ENCODE measurements at places on chromosomes 12 and 14. TPM values are rescaled to one million over a fixed set of nuclear protein-coding genes. Genes with fewer than 3 reads are reported as not detected.

- no peak overlapping the region for H3K4me3 ChIP-seq
- no peaks in the 10 kb centered on the region for H3K27me3 ChIP-seq
- DNase-seq = no peak
- H3K4me1 ChIP-seq = no peaks in the 10 kb centered on the region
- H3K27ac ChIP-seq = no peak overlapping the region
Measured at GRCh38 chr12:49470986-49471385, 67.8 kb upstream of the KCNH3 start.

DNA sequence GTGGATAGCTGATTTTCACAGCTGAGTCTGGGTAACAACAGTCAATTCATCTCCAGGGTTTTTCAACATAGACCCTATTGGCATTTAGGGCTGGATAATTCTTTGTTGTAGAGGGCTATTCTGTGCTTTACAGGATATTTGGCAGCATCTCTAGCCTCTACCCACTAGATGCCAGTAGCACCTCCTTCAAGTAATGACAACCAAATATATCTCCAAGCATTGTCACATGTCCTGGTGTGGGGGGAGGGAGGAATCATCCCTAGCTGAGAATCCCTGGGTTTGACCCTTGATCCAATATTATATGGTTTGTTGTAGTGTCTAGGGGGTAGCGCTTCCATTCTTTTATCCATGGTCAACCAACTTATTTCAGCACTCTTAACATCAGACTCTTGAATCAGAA lies 157.2 kb downstream of the ANO4 start:
- peak overlapping the region; percentile 1 for H3K27ac ChIP-seq
- H3K27me3 ChIP-seq = no peaks in the 10 kb centered on the region
- peaks cover 6% of the 10 kb centered on the region for H3K4me1 ChIP-seq

DNA sequence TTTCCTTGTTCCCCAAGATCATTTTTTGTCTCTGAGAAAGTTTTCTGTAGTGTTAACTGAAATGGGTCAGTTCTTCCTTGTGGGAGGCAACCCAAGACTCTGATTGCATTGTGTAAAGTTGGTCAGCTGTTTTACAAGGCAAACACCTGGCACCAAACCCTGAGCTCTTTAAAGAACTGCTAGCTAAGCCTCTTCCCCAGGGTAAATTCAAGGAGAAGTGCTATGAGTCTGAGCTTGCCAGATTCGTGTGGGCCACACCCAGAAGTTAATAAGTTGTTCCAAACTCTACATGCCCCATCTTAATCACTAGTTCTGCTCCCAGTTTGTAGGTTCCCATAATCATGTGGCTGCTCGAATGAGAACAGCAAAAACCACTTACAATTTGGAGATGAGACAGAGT lies 214.5 kb downstream of the BTG1 start:
- no peak overlapping the region for H3K27ac ChIP-seq
- no peaks in the 10 kb centered on the region for H3K4me1 ChIP-seq
- no peaks in the 10 kb centered on the region for H3K36me3 ChIP-seq

GRCh38 chr14:74917646-74918081 lies 5.4 kb downstream of the RPS6KL1 start:
- no peaks in the 10 kb centered on the region for H3K36me3 ChIP-seq
- no peak overlapping the region for H3K4me3 ChIP-seq
- H3K4me1 ChIP-seq = no peaks in the 10 kb centered on the region
- H3K27me3 ChIP-seq = no peaks in the 10 kb centered on the region
- peak overlapping the region; percentile 4 for H3K27ac ChIP-seq
- peak; percentile 86 for DNase-seq

GRCh38 chr14:70886421-70887206 lies 20.6 kb upstream of the PCNX1 start:
- H3K4me3 ChIP-seq = no peak overlapping the region
- H3K4me1 ChIP-seq = no peaks in the 10 kb centered on the region
- H3K27ac ChIP-seq = no peak overlapping the region
- no peaks in the 10 kb centered on the region for H3K27me3 ChIP-seq
- no peak for DNase-seq

DNA sequence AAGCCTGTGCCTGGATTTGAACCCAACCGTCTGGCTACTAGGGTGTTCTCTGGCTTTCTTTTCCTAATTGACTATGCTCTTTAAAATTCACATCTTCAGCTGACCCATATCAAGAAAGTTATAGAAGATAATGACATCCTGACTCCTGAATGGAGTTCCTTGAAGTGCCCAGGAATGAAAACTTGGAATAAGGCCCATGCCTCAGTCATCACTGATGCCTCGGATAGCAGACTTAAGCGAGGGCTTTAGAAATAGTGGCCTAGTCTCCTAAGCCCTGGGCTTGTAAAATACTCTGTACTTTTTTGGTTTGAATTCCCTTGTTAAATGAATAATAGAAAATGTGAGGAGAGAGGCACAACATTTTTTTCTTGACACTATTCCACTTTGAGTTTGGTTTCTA lies 39.0 kb downstream of the CHST11 start:
- no peak overlapping the region for H3K4me3 ChIP-seq
- no peaks in the 10 kb centered on the region for H3K27me3 ChIP-seq
- DNase-seq = no peak
- no peak overlapping the region for H3K27ac ChIP-seq

DNA sequence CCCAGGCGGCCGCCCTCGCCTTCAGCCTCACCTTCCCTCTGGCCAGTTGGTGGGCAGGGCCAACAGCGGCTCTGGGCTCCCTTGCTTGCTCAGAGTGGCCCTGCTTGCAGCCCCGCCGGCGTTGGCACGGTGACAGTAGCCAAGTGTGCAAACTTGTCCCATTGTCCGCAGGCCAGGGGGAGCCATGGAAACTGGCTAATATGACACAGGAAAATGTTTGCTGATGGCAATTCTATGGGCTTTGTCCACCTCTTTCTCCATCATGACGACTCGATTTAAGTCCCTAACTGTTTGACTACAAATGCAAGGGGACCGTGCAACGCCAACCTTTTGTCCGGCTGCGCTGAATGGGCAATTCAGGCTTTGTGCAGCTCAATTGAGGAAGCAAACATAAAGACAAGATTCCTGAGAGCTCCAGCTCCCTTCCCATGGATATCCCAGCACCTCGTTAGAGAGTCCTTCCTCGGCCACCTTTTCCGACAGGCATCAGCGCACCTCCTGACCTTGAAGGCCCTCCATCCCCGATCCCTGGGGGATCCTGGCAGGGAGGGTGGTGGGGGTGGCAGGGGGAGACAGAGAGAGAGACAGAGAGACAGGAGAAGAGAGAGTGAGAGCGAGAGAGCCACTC lies 785 bp upstream of the FAM181A start:
- H3K4me3 ChIP-seq = no peak overlapping the region
- no peaks in the 10 kb centered on the region for H3K4me1 ChIP-seq
- no peak overlapping the region for H3K27ac ChIP-seq
- no peak for DNase-seq
- no peaks in the 10 kb centered on the region for H3K27me3 ChIP-seq

GRCh38 chr12:93614917-93615596 lies 42.6 kb downstream of the SOCS2 start:
- DNase-seq = no peak
- H3K27ac ChIP-seq = no peak overlapping the region
- no peak overlapping the region for H3K4me3 ChIP-seq
- no peaks in the 10 kb centered on the region for H3K36me3 ChIP-seq
- H3K4me1 ChIP-seq = no peaks in the 10 kb centered on the region

DNA sequence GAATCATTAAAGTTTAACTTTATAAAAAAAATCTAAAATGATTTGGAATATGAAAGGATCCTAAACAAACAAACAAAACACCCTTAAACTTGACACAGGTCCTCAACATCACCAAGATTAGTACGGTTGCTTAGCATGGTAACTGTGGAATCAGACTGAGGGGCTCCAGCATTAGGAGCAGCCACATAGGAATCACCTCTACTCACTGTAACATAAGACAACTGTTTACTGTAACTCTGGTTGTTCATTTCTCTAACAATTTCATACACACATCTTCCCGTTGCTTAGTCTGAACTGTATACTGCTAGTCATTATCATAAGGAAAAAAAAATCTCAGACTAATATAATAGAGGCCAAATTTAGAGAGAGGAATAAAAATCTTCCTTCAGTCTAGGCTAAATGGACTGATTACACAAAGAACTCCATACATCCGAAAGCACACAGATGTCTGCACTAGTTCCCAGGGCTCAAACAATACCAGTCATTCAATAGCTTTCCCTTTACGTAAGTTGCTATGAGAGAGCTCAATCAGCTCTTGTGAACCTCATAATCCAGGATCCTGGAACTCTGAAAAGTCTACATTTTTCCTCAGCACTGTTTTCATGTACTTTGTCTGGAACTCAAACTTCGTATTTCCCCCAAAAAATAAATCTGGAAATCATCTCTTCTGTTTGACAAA lies 26.0 kb downstream of the LRP6 start:
- no peaks in the 10 kb centered on the region for H3K4me1 ChIP-seq
- H3K27ac ChIP-seq = no peak overlapping the region
- H3K4me3 ChIP-seq = no peak overlapping the region

GRCh38 chr14:104373855-104374717 lies 205.5 kb upstream of the C14orf180 start:
- H3K27ac ChIP-seq = no peak overlapping the region
- no peaks in the 10 kb centered on the region for H3K4me1 ChIP-seq
- DNase-seq = no peak
- no peaks in the 10 kb centered on the region for H3K36me3 ChIP-seq
- H3K27me3 ChIP-seq = no peaks in the 10 kb centered on the region

GRCh38 chr12:52119398-52120254 lies 40.1 kb downstream of the SMIM41 start:
- no peaks in the 10 kb centered on the region for H3K27me3 ChIP-seq
- DNase-seq = no peak
- H3K4me1 ChIP-seq = no peaks in the 10 kb centered on the region
- H3K27ac ChIP-seq = no peak overlapping the region

Gene SYT10
- total RNA-seq = 0.30 TPM

Gene LRRC10
- not detected for total RNA-seq

Gene TRIM9
- 1.3 TPM for total RNA-seq

Gene PRKAG1
- total RNA-seq = 44.8 TPM

Gene KSR2
- not detected for total RNA-seq

Data from aorta (tissue), 5 donors.